ENCODE measurements at places on chromosomes 6 and 20.
A peak's percentile ranks its signal among the peaks of the same experiment; 100 is the strongest.

GRCh38 chr6:11938285-11938890, 73.7 kb upstream of the HIVEP1 start:
- DNase-seq: peak; percentile 6

- DNase-seq: no peak
Measured at GRCh38 chr6:19719691-19720128, 117.5 kb upstream of the ID4 start.

DNA sequence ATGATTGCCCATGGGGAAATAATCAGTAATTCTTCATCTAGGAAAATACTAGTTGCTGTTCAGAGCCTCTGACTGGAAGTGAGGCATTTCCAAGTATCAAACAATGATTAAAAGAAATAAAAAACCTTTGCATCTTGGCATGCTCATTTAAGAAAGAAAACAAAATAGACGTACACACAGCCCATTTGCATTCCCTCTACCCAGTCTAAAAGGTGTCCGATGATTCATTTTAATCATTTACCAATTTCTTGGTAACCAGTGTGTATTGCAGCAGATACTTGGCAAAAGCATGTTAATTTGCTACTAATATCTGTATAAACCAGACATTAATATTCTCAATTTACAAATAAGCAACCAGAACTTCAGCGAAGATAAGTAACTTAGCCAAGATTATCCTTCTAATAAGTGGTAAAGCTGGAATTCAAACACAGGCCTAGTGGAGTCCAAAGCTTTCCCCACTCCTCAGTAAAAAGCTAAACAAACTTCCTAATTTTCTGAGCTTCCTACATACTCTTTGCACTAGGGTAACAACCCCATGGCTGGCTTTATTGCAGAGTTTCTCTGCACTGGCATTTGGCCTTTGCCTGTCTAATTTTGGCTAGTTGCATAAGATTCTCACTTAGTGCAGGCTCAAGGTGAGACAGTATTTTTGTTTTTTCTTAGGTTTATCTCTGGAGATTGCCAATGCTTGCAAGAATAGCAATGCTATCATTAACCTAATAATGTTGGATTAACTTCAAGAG, 338.1 kb downstream of the PRKN start:
- DNase-seq: no peak

DNA sequence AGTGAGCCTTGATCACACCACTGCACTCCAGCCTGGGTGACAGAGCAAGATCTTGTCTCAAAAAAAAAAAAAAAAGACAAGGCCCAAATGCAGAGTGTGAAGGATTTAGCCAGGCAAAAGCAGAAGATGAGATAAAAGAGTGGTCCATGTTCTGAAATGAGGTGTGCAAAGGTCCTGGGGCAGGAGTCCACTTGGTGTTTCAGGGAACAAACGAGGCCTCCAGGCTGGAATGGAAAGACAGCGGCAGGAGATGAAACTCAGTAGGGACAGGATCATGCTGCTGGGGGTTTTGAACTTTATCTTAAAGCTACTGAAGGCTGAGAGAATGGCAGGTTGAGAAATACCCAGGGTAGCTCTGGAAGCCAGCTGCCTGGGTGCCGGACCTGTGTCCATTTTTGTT, 178.2 kb downstream of the ZMYND8 start:
- DNase-seq: no peak

- DNase-seq: no peak
Measured at GRCh38 chr6:14986370-14986769, 259.5 kb upstream of the JARID2 start.

GRCh38 chr6:148854992-148855391, 108.2 kb downstream of the UST start:
- no peak for DNase-seq

All from Kasumi-1 (cell line).